ENCODE measurements at places on chromosomes 16 and 17. TPM values are rescaled to one million over a fixed set of nuclear protein-coding genes. Genes with fewer than 3 reads are reported as not detected.
A peak's percentile ranks its signal among the peaks of the same experiment; 100 is the strongest.

CD79B gene
- 1.6 TPM for total RNA-seq

RDM1 gene
- not detected for total RNA-seq

GRCh38 chr17:56694825-56695224, 101.3 kb downstream of the NOG start:
- H3K27ac ChIP-seq, result no peak overlapping the region
- H3K36me3 ChIP-seq, result no peaks in the 10 kb centered on the region
- no peaks in the 10 kb centered on the region for H3K27me3 ChIP-seq
- H3K4me1 ChIP-seq, result no peaks in the 10 kb centered on the region
- DNase-seq, result no peak

DNA sequence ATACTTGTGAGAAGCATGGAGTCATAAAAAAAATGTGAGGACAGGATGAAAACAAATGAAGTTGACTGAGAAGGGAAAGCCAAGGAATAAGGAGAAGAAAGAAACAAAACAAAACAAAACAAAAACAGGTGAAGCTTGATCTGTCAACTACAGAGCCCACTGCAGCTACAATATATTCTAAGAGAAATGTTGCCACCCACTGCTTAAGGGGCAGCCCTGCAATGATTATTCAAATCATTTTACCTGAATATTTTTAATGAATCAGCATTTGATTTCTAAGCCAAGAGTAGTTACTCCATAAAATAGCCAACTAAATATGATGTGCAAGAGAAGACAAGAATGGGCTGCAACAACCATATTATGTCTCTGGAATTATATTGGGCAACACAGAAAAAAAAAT, 252.0 kb upstream of the KIF2B start:
- no peaks in the 10 kb centered on the region for H3K27me3 ChIP-seq
- H3K4me3 ChIP-seq, result no peak overlapping the region
- no peak overlapping the region for H3K27ac ChIP-seq
- DNase-seq, result no peak

GRCh38 chr16:69049603-69050375, 55.7 kb upstream of the HAS3 start:
- no peaks in the 10 kb centered on the region for H3K4me1 ChIP-seq
- no peak overlapping the region for H3K4me3 ChIP-seq
- H3K27me3 ChIP-seq, result no peaks in the 10 kb centered on the region
- no peak for DNase-seq
- H3K27ac ChIP-seq, result no peak overlapping the region

- no peaks in the 10 kb centered on the region for H3K27me3 ChIP-seq
- no peaks in the 10 kb centered on the region for H3K4me1 ChIP-seq
- H3K27ac ChIP-seq, result no peak overlapping the region
- H3K4me3 ChIP-seq, result no peak overlapping the region
- no peak for DNase-seq
Observed at GRCh38 chr16:55113210-55113609, 182.5 kb downstream of the IRX5 start.

GRCh38 chr17:34579017-34579946, at the start of gene TMEM132E:
TSS of gene TMEM132E (plus strand) at chr17:34579582. CDS start at chr17:34581077, 1,495 bp downstream.
- DNase-seq, result peak; percentile 46
- H3K4me3 ChIP-seq, result peak within 1 kb of the TSS; percentile 35
- H3K27me3 ChIP-seq, result peaks cover 29% of the 10 kb centered on the region
- no peak within 1 kb of the TSS for H3K27ac ChIP-seq
- no peaks in the 10 kb centered on the region for H3K36me3 ChIP-seq

- no peaks in the 10 kb centered on the region for H3K36me3 ChIP-seq
- no peaks in the 10 kb centered on the region for H3K27me3 ChIP-seq
- H3K4me3 ChIP-seq, result no peak overlapping the region
- no peak overlapping the region for H3K27ac ChIP-seq
- DNase-seq, result no peak
Observed at GRCh38 chr17:31660684-31661083, 198.4 kb downstream of the COPRS start.

DNA sequence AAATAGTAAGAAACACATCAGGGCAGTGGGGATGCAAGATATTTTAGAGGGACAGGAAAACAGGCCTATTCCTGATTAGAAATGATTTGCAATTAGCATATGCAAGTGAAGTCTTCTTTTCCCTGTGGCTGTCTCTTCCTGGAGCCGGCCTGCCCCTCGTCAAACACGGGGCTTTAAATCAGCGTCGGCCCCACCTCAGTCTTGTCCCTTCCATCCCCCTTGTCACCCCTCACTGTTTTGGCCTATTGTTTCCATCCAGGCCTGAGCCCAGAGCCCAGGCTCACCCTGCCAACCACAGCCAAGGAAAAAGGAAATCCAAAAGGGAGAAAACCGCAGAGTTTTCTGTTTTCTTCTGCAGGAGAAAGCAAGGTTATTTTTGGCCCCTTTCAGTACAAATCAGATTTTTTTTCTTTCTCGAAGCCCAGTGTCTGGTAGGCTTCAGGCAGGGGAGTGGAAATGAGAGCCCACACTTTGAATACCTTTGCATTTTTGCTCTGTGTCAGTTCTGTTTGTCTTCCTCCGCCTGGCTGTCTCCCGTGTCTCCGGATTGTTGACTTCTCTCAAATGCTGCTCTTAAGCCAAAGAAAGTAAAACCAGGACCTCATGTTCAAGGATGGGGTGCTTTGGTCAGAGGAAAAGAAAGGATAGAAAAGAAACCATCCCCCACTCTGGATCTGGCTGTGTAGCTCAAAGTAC, 399.9 kb upstream of the CDH11 start:
- DNase-seq, result no peak
- H3K27ac ChIP-seq, result no peak overlapping the region
- H3K4me3 ChIP-seq, result no peak overlapping the region
- no peaks in the 10 kb centered on the region for H3K4me1 ChIP-seq

DNA sequence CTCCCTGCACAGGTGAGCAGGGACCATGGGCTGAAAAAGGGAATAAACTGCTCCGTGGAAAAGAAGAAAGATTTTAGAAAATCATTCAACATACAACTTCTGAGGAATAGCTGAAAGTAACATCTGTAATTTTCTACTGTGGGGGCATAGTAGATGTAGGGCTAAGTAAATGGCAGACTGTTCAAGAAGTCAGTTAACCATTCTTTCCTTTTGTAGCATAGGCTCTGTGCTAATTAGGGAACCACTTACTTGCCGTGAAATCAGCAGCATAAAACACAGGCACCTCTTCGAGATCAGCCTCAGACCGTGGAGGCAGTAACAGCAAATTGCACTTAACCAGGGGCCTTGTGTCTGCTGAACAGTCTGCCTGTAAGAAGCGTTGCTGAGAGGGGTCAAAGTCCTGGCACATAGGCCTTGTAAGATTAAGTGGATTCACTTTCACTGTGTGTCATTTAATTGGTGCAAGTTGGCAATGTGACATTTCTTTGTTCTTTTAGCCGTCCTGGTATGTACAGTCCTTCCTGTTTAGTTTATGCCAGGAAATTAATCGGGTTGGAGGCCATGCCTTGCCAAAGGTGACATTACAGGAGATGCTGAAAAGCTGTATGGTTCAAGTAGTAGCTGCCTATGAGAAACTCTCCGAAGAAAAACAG, 10.4 kb downstream of the COG1 start:
- no peaks in the 10 kb centered on the region for H3K27me3 ChIP-seq
- peak; percentile 54 for DNase-seq
- H3K4me1 ChIP-seq, result no peaks in the 10 kb centered on the region
- no peak overlapping the region for H3K27ac ChIP-seq

DNA sequence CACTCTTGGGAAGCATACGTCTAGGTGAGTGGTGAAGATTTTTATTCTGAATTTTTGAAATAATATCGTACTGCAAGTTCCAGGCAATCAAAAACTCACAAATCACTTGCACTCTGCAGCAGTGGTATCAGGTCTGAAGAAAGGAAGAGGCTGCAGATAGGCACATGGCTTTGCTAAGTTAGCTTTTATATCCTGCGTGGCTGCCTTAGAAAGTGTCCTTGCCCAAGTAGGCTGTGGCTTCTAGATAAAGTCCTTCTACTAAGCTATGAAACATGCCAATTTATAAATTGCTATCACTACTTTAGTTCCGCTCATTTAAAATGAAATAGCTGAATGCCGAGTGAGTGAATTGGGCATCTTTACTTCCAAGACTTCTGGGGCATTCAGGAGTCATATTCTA, 17.9 kb downstream of the WWOX start:
- H3K27me3 ChIP-seq, result no peaks in the 10 kb centered on the region
- DNase-seq, result no peak
- H3K36me3 ChIP-seq, result no peaks in the 10 kb centered on the region
- H3K4me1 ChIP-seq, result no peaks in the 10 kb centered on the region

DNA sequence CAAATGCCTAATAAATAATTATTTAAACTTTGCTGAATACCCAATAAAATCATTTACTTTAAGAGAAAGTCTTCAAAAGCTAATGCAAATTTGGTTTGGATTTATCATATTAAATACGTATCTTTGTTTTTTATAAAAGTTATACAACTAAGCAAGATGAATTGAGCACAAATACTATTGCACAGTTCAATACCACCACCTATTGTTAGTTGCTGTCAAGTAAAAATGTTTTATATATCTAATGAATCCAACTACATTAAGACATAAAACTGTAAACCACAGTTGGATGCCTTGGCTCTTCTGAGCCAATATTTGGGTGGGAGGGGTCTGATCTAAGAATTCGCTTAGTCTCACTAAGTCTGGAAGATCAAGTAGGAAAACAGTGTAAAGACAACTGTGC, 7.7 kb downstream of the FBXL20 start:
- no peak overlapping the region for H3K4me3 ChIP-seq
- H3K36me3 ChIP-seq, result no peaks in the 10 kb centered on the region
- H3K27me3 ChIP-seq, result no peaks in the 10 kb centered on the region
- H3K27ac ChIP-seq, result no peak overlapping the region
- DNase-seq, result no peak

- H3K27ac ChIP-seq, result peak overlapping the region; percentile 36
- H3K4me3 ChIP-seq, result no peak overlapping the region
- DNase-seq, result no peak
- peaks cover 37% of the 10 kb centered on the region for H3K4me1 ChIP-seq
- no peaks in the 10 kb centered on the region for H3K27me3 ChIP-seq
Observed at GRCh38 chr16:2150418-2151187, 2.2 kb downstream of the RAB26 start.

DNA sequence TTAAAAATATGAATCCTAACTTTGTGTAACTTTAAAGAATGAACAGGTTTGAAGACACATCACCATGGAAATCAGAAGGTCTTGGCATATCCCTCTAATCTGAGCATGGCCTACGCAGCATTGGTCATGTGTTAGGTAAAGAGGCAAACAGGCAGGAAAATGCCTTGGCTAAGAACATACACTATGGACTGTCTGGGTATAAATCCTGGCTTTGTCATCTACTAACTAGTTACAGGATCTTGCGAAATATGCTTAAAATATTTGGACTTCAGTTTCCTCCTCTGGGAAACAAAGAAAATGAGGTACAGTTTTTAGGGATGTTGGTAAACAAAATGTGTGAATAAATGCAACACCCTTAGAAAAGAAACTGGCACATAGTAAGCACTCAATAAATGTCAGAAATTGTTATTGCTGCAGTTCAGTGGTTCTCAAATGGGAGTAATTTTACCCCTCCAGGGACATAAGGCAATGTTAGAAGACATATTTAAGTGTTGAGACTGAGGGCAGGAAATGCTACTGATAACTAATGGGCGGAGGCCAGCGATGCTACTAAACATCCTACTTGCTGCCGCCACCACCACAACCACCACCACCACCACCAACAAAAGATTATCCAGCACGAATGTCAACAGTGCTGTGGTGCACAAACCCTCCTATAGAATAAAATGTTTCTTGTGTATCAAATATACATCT, 770.8 kb upstream of the SOX9 start:
- no peaks in the 10 kb centered on the region for H3K36me3 ChIP-seq
- H3K4me1 ChIP-seq, result no peaks in the 10 kb centered on the region
- no peak overlapping the region for H3K4me3 ChIP-seq
- H3K27me3 ChIP-seq, result no peaks in the 10 kb centered on the region
- no peak overlapping the region for H3K27ac ChIP-seq

DNA sequence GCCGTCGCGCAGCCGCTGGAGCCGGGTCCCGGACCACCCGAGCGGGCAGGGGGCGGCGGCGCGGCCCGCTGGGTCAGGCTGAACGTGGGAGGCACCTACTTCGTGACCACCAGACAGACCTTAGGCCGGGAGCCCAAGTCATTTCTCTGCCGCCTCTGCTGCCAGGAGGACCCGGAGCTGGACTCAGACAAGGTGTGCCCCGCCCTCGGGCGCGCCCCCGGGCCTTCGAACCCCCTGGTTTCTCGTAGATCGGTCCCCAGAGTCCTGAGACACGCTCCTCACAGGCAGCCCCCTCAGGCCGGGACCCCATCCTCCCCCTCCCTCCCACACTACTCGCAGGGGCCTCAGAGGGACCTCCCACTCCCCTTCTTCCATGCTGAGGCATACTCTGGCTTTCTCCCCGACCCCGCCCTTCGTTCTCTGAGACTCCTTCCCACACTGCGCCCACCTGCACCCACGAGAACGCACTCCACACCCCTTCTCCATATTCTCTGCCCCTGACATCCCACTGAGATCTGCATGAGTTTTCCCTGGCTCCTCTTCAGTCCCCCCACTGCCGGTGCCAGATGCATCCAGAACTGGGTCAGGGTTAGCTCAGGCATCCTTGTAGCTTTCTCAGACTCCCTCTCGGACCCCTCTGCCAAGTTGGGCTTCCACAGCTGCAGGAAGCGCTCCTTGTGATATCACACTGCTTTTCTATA, 523 bp downstream of the KCTD2 start:
- H3K4me1 ChIP-seq, result no peaks in the 10 kb centered on the region
- no peak for DNase-seq
- peak overlapping the region; percentile 77 for H3K27ac ChIP-seq
- H3K27me3 ChIP-seq, result no peaks in the 10 kb centered on the region

DNA sequence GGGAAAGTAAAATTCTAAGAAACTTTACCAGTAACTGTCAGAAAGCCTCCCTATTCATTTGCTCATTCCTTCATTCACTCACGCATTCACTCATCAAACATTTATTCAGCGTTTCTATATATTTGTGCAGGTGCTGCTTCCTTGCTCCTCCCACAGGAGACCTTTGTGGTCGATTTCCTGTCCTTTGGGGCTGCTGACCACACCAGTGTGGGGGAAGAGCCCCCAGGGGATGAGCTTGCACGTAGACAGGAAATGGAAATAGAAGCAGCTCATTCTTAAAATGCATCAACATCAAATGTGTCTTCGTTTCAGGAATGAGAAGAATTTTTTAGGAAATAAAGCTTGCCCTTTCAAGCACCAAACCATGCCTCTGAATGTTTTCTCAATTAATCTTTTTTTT, 9.6 kb downstream of the PIK3R6 start:
- no peaks in the 10 kb centered on the region for H3K27me3 ChIP-seq
- no peak overlapping the region for H3K4me3 ChIP-seq
- no peak overlapping the region for H3K27ac ChIP-seq
- DNase-seq, result no peak

DNA sequence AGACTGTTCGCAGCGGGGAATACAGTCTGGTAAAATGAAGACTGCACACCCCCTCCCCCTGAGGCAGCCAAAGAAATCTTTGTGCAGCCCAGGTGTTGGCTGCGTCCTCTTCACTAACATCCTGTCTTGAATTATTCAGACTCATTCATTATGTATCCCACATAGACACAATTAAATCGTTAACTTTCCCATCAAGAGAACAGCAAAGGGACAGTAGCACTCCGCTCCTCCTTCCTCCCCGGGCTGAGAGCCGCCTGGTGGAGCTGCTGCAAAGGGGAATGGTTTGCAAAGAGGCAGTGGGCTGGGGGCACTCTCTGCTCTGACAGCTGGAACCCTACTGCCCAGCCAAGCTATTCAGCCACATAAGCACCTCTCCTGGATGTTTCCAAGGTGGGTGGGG, 290.0 kb upstream of the SOX9 start:
- peaks cover 2% of the 10 kb centered on the region for H3K27me3 ChIP-seq
- DNase-seq, result no peak
- no peaks in the 10 kb centered on the region for H3K4me1 ChIP-seq

- H3K27ac ChIP-seq, result no peak overlapping the region
- no peaks in the 10 kb centered on the region for H3K4me1 ChIP-seq
- DNase-seq, result peak; percentile 34
- H3K4me3 ChIP-seq, result no peak overlapping the region
- no peaks in the 10 kb centered on the region for H3K36me3 ChIP-seq
Observed at GRCh38 chr16:117379-118365, 20.8 kb downstream of the NPRL3 start.

Data from prostate gland (tissue), 2 donors.